Activated CD4-positive, CD25-positive, alpha-beta regulatory T cell treated with anti-CD3 and anti-CD28 coated beads, Interleukin-2, amount 50 U/mL, for 72 hours (primary cell): ENCODE measurements at places on chromosomes 1 and 21.

DNA sequence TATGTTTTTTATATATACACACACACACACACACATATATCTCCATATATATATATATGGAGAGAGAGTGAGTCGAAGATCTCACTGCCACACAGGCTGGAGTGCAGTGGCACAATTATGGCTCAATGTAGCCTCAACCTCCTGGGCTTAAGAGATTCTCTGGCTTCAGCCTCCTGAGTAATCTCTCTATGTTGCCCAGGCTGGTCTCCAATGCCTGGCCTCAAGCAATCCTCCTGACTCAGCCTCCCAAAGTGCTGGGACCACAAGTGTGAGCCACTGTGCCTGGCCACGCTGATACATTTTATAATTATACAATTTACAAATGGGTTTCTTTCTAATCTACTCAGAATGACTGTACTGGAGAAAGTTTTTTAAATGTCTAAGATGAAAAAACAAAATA is 664.2 kb downstream of the PTPRC start:
- no peak for DNase-seq

DNA sequence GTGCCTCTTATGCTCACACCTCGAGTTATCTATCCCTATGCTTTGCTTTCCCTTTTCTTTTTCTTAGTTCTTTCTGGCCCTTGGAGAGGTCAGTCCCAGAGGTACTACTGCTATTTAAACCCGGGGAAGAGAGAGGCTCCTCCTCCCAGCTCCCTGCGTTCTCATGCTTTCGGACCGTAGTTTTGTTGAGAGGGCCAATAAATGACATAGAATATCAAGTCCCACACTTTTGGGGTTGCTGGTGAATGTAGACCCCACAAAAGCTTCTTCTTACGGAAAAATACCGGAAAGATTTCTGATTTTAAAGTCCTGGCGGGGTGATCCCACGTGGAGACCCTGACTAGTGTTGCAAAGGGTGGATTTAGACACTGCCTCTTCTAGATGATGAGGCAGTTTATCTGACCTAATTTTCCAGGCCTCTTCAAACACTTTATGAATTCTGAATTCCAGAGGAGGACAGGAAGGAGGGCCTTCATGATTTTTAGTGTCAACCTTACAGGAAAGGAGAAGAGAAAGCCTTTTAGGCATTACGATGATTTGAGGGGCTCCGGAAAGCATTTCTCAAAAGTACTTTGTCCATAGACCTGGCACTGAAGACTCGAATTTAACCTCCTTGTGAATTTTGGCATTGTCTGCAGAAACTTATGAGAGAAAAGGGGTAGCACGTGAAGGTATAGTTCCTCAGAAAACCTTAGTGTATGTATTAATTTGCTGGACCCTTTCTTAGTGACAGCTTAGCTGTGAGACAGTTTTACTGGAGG is 694 bp downstream of the TMEM167B start:
- DNase-seq = no peak

DNA sequence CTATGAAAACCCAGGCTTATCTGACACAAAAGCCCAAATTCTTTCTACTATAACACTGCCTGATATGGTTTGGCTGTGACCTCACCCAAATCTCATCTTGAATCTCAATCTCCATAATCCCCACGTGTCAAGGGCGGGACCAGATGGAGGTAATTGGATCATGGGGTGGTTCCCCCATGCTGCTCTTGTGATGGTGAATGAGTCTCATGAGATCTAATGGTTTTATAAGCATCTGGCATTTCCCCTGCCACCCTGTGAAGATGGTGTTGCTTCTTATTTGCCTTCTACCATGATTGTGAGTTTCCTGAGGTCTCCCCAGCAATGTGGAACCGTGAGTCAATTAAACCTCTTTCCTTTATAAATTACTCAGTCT is 123.3 kb upstream of the USP24 start:
- no peak for DNase-seq

DNA sequence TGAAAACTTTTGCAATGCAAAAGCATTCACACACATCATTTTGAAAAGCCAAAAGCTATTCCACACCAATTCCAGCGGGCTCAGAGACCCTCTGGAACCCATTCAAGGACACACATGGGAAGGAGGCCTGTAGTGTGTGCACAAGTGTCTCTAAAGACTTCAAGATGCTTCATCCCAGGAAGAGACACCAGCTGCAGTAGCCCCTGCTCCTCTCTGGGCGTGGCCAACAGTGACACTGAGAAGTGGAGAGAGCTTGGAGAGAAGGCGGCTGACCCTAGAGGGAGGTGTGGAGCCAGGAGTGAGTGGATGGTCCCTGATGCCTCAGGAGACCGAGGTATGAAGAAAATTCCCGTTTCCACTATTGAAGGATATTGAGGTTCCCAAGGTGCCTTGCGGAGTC is 14.9 kb upstream of the TNNI1 start:
- no peak for DNase-seq

GRCh38 chr1:62406576-62406975 is 30.3 kb upstream of the USP1 start:
- DNase-seq = no peak

DNA sequence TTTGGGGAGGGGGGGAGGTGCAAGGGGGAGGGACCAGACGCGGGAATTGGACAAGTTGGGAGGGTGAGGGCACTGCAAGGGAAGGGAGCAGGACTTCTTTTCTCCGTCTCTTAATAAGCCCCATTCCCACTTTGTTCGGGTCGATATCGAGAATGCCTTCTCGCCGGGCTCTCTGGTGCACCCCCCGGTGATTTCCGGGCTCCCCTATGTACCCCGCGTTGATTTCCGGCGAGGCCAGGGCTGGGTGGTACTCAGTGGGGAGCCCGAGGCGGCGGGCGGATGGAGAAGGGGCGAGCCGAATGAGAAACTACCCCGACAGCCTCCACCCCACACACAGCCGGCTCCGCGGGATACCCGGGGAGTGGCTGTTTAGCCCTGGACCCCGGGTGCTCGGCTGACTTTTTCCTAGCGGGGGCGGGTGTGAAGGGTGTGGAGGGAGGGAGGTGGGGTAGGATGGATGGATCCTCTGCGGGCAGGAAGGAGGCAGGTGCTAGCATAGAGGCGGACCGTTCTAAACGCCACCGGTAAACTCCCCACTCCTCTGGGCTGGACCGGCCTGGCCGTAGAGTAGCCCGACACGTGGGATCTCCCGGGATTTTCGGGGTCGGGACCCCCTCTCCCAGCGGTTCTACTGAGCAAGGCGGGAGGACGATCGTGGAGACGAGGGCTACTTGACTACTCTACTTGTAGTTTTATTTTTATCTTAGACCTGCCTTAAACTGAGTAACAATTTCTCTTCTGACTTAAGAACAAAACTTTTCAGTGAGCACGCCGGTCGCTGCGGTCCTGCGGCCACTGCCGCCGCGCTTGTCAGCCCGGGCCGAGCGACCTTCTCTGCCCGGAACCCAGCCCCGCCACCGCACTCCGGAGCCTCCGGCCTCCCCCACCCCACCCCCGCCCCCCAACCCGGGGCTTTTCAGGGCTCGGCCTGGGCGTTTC is 1.0 kb downstream of the RNF220 start:
- DNase-seq = no peak

DNA sequence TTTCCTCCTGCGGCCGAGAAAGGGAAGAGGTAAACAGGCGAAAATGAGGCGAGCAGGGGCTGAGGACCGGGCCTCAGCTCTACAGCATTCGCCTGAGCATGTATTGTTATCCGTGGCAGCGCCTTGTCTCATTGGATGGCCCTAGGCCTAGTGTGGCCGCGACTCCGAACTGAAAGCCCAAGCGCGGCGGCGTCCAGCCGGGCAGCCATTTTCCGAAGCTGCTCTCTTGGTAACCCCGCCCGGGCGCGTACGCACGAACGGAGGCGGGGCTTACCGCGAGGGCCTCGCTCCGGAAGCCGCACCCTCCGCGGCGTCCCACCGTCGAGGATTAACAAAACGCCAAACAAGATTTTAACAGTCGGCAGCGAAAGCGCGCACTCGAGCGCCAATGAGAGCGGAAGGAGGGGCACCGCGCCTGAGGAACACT is 797 bp upstream of the USP1 start:
- peak; percentile 95 for DNase-seq

GRCh38 chr1:44775930-44776729 is 790 bp downstream of the RPS8 start:
- DNase-seq = no peak

- DNase-seq = no peak
Measured at GRCh38 chr1:208077232-208078075, 166.5 kb upstream of the CD34 start.

DNA sequence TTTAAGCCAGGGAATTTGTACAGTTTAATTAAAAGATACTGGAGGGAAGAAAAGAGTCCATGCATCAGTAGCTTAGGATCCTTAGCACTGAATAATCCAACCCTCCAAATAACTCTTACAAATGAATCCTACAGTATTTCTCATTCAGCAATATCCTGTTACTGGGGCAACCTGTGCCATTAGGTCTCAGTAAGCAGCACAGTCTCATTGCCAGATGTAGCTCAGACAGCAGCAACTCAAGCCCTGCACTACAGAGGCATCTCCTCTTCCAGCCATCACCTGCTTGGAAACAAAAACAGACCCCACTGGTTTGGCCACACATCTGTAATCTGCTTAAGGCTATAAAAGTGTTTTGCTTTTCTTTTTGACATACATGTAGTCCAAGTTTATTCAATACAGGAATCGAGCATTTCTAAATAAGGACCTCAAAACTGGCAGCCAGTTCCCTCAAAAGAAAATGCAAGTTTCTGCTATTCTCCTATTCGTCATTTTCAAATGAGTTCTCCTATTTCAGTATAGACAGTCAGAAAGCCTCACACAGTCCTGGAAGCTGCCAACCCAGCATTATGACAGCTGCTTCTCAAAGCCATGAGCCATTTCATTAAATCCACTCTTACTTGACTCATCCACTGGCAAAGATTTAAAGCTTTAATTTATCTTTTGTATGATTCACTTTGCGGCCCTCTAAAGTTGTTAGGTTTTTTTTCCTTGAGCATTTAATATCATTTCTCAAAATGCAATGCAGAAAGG is 129.0 kb downstream of the APP start:
- no peak for DNase-seq

DNA sequence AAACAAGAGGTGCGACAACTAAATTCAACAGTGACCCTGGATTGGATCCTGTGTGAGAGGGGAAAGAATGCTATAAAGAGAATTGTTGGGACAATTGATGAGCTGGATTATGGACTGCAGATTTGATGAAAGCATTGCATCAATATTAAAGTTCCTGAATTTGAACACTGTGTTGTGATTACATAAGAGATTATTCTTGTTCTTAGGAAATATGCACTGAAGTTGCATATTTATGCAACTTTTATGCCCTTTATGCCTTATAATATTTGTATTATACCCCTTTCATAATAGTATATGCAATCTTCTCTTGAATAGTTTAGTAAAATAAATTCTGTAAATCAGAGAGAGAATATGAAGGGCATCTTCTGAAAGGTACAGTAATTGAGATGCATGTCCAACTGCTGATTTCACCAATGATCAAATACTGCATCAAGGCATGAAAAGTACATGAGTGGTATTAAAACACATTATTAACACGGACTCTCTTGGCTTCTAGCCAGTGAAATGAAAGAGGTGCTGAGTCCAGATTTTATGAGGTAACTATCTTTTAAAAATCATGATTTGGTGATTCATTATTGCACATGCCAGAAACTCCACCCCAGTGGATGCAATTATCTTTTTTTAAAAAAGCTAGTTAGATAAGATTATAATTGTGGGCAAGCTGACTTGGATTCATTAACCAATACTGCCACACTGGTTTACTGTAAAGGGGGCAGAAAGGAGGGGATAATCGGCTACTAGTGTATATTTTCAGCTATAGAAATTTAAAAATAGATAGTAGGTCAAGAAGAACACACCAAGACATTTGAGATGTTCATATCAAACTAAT is 19.9 kb upstream of the LPAR3 start:
- DNase-seq = no peak

GRCh38 chr1:46030876-46031660 is 101.4 kb downstream of the PIK3R3 start:
- no peak for DNase-seq

DNA sequence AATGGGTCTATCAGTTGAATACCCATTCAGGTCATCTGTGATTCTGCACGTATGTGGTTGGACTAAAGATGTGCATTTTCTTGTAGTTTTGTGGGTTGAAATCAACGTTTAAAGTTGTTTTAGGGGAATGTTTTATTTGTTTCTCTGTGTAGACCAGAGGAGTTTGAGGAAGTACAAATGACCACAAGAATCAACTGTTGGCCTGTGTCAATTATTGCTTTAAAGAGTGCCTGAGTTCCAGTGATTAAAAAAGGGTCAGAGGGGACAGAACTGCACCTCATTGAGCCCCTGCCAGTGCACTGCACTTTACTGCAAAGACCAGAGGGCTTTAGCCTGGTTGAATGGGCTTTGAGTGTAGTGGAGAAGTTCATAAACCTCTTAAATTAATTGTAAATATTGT is 190.3 kb downstream of the VPS13D start:
- no peak for DNase-seq

GRCh38 chr1:47785561-47786271 is 211.5 kb downstream of the TRABD2B start:
- DNase-seq = no peak

- DNase-seq = no peak
Measured at GRCh38 chr21:29827236-29827635, 112.6 kb downstream of the GRIK1 start.

DNA sequence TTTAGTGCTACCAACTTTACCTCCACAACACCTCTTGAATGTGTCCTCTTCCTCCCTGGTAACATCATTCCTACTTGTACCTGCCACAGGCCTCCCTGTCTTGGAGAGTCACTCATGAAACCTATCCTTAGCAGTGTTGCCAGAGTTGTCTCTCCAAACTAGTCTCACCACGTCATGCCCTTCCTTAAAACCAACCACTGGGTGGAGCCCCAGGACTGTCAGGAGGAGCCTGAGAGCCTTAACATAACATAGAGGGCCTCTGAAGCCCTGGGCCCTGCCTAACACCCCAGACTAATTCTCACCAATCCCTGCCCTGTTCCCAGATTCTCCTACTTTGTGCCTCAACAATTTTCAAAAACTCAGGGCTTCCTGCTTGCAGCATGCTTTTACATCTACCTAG is 65.3 kb downstream of the ZNF697 start:
- DNase-seq = no peak

DNA sequence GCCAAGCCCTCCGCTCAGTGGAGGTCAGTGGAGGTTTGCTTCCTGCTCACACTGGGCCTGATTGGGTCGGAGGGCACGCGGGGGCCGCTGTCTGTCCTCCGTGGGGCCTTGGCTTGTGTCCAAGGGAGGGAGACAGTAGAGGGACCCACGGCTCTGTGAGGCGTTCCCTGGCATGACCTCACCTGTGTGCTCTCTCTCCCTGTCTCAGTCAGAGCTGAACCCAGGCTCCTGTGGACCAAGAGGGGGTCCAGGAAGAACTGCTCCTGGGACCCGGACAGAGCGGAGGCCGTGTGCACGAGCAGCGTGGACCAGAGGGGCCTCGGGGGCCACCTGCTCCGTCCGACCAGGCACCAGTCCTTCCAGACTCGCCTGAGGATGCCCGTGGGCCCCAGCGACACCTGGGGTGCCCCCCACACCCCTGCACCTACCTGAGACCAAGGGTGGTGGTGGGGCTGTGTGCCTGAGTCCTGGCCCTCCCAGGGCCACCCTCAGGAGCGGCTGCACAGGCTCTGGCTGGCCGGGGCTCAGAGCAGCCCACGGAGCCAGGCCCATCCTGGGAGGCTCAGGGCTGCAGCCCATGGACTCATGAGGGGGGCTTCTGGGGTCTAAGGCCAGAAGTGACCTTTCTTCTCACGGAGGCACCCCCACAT is 13.3 kb upstream of the TTLL10 start:
- no peak for DNase-seq
